H7 (cell line): ENCODE measurements at places on chromosomes 4 and X. TPM values are rescaled to one million over a fixed set of nuclear protein-coding genes. Genes with fewer than 3 reads are reported as not detected.

Gene PCDH18
- 26.7 and 35.6 TPM in 2 replicates for total RNA-seq

Gene NSDHL
- 17.2 and 18.0 TPM in 2 replicates for total RNA-seq

Gene ENPP6
- not detected in 2 replicates for total RNA-seq

Gene GATA1
- total RNA-seq = not detected in 2 replicates

Gene GRIA2
- not detected in 2 replicates for total RNA-seq

Gene STBD1
- 1.6 and 1.7 TPM in 2 replicates for total RNA-seq

Gene ABCG2
- total RNA-seq = 3.3 and 9.0 TPM in 2 replicates

Gene MAGEA8
- not detected in 2 replicates for total RNA-seq

Gene FRMD7
- total RNA-seq = 0.14 TPM in 1 of 2 replicates, not detected in the other

Gene XG
- total RNA-seq = 0.17 and 0.67 TPM in 2 replicates

Gene RAB33A
- total RNA-seq = 0.81 TPM in 1 of 2 replicates, not detected in the other

Gene MGAT4D
- not detected in 2 replicates for total RNA-seq

Gene CXorf49
- total RNA-seq = not detected in 2 replicates

Gene ZNF157
- total RNA-seq = 0.26 and 0.31 TPM in 2 replicates

Gene ARSJ
- total RNA-seq = 2.3 and 2.7 TPM in 2 replicates
